ENCODE measurements at places on chromosomes 1 and 21.

- peak; percentile 74 for DNase-seq
These were observed 48.4 kb downstream of the COLGALT2 start for GRCh38 chr1:183989078-183989577.

GRCh38 chr1:78045926-78046778, at the start of gene GIPC2:
GIPC2 (plus strand) TSS chr1:78045966; CDS start chr1:78046095, 129 bp downstream.
- DNase-seq: peak; percentile 30

- no peak for DNase-seq
These were observed 2.0 kb downstream of the CSRP1 start for GRCh38 chr1:201504799-201505502.

DNA sequence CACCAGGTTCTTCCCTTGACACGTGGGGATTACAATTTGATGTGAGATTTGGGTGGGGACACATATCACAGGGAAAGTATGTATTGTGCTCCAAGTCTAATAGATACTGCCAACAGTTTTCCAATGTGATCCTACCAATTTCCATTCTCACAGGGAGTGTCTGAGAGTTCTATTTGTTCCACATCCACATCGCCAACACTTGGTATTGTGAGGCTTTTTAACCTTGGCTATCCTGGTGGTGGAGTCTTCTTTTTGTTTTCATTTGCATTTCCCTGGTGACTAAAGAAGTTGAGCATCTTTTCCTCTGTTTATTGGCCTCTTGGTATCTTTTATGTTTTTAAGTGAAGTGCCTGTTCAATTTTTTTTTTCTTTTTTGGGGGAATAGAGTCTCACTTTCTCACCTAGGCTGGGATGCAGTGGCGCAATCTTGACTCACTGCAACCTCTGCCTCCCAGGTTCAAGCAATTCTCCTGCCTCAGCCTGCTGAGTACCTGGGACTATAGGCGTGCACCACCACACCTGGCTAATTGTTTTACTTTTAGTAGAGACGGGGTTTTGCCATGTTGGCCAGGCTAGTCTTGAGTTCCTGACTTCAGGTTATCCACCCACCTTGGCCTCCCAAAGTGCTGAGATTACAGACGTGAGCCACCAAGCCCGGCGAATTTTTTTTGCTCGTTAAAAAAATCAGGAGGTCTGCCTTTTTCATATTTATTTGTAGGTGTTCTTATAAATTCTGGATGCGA, 15.9 kb upstream of the PADI1 start:
- no peak for DNase-seq

GRCh38 chr1:156677616-156678596, 699 bp upstream of the NES start:
- peak; percentile 87 for DNase-seq

- DNase-seq: no peak
These were observed 214.8 kb downstream of the MATN1 start for GRCh38 chr1:30508611-30509010.

- DNase-seq: peak; percentile 48
These were observed 3.1 kb downstream of the CCDC190 start for GRCh38 chr1:162857850-162858249.

DNA sequence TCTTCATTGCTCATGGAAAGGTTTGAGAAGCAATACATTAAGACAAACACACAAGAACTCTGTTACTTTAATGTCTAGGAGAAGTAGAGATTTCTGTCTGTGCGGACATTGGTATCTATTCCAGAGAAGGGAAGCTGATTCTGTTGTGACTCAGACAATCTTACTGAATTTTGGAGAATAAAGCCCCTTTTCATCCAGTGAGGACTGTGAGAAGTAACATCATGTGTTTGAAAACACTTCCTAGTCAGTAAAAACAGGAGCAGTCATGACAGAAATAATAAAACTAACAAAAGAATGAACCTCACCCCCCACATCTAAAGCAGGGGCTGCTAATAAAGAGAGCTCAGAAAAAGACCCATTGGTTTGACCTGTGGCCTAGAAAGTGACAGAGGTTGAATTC, 46.6 kb downstream of the NEK7 start:
- DNase-seq: no peak

DNA sequence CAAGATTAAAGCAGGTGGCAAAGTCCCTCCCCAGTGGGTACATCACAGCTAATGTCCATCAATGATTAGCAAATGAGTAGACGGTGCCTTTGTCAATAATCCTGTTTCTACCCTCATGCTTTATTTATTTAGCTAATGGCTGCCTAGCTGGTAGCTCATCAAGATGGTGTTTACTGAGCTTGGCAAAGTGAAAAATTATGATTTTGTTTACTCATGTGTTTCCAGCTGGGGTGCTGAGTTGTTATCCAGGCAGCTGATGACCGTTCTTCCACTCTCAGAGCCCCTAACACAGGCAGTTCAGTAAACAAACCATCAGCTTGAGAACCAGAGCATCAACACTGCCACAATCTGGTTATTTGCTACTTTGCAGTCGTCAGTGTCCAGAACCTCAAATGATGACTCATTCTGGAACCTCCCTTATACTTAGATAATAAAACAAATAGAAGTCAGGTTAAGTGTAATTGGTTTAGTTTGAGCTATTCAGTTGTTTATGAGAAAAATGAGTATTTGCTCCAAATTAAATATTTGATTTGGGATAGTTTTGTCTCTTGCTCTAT, 163.9 kb downstream of the ST6GALNAC5 start:
- peak; percentile 38 for DNase-seq

DNA sequence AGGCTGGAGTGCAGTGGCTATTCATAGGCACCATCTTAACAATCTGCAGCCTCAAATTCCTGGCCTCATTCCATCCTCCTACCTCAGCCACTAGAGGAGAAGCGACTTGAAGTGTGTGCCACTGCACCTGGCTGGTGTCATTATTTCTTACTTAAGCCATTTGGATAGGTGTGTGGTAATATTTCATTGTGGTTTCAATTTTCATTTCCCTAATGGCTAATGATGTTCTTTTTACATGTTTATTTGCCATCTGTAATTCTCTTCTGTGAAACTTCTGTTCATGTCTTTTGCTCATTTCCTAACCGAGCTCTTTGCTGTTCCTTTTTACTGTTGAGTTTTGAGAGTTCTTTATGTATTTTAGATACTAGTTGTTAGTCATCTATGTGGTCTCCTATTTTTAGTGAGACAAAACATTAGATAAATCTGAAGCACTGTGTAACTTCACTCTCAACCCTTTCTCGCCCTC, 66.8 kb downstream of the SLC27A3 start:
- no peak for DNase-seq

DNA sequence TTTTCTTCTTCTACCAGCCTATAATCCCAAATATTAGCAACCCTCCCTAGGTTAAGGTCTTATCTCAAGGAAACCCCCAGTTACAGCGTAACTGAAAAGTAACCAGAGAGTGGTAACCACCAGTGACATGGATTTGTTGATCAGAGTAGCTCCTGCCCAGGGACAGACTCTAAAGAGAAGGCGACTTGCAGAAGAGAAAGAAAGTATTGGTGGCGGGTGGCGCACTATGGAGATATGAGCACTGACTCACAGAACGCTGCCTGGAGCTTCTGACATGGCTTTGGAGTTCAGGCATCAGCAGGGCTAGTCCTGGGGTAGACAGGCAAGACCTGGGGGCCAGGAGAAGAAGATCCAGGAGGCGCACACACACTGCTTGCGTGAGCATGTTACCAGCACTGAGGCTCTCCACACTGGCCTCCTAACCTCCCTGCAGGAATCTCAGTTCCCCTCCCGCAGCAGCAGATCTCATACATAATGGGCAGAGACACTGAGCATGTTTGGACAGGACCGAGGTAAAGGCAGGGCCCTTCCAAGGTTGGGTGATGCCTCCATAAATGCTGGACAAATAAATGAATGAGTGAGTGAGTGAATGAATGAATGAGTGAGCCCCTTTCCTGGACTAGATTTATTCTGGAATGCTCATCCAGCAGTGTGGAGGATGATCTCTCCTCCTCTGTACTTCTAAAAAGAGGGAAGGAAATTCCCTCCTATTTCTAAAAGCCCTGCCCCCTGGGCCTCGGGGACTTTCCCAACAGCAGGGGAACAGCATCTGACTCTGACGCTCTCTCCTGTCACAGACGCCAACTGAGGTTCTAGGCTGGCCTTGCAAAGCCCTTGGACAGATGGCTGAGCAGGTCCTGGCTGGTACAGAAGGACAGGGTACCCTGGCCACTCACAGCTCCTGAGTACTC, 175.5 kb downstream of the CLIC6 start:
- DNase-seq: peak; percentile 43

DNA sequence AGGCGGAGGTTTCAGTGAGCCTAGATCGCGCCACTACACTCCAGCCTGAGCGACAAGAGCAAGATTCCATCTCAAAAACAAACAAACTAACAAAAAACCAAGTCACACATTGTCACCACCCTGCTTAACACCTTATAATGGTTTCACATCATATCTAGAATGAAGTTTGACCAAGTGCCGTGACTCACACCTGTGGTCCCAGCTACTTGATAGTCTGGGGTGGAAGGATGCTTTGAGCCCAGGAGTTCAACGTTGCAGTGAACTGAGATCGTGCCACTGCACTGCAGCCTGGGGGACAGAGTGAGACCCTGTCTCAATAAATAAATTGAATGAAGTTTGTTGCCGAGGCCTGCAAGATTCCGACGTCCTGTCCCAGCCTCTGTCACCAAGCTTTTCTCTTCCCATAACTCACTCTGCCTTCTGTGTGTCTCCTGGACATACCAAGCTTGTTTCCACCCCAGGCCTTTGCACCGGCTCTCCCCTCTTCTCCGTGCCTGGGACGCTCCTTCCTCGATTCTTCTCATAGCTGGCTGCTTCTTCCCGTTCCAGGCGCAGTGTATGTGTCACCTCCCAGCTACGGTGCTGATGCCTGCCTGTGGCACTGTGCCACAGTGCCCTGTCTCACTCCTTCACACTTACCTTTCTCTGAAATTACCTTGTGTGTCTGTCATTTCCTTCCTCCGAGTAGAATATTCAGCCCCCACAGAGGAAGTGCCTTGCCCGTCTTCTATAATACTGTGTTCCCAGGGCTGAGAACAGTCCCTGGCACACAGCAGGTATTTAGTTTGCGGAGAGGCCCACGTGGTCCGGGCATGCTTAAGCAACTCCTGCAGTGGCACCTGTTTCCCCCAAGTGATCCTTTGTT, 3.8 kb upstream of the SELENON start:
- no peak for DNase-seq
